ENCODE measurements at places on chromosomes 7 and 10.

DNA sequence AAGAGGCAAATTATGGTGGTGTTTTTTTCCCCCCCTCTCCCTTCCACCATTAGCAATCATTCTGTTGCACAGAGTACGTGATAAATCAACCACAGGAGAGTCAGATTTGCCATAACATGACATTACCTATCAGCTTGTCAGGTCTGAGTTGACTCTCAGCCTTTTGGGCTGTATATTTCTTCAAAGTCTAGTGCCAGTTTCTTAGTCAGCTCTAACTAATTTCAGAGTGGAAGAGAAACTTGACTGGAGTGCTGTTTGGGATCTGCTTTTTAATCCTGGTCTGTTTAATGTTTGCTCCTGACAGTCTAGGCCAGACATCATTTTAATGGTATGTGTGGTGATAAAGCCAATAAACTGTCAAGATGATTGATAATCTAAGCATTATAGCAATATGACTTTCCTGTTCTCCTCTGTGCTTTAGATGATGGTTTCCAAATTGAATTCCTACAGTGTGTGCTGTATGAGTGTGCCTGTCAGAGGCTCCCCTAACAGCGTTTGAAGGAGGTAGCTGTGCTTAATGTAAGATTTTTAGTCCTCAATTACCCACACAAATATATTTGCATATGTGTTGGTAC is 76.9 kb downstream of the LRMDA start:
- DNase-seq: no peak

GRCh38 chr7:47400741-47401206 is 181.1 kb downstream of the TNS3 start:
- DNase-seq: no peak

GRCh38 chr7:27116031-27116961 is 13.8 kb upstream of the HOXA2 start:
- DNase-seq: no peak

DNA sequence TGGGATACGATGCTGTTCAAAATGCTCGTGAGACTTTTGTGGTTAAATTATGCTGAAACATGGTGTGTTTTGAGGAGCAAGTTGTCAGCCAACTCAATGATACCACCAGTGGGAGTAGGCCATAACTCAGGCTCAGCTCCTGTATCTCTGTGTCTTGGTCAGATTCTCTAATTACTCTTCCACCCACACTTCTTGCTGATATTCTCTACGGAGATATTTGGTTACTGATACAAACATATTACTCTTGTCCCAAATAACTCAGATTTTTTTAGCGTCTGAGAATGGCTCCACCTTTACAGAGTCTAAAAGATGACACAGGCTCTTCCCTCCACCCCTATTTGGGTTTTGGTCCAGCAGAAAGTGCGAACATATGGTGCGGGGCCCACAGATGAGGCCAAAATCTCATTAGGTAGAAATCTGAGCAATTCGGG is 168.9 kb downstream of the PKD1L1 start:
- DNase-seq: no peak

GRCh38 chr7:29991937-29992336 is 2.3 kb upstream of the SCRN1 start:
- no peak for DNase-seq

Data from left cardiac atrium (tissue), 4 donors.